ENCODE measurements at places on chromosomes 2 and 18.

GRCh38 chr2:74835831-74836674 lies 2.1 kb downstream of the HK2 start:
- no peak for DNase-seq

DNA sequence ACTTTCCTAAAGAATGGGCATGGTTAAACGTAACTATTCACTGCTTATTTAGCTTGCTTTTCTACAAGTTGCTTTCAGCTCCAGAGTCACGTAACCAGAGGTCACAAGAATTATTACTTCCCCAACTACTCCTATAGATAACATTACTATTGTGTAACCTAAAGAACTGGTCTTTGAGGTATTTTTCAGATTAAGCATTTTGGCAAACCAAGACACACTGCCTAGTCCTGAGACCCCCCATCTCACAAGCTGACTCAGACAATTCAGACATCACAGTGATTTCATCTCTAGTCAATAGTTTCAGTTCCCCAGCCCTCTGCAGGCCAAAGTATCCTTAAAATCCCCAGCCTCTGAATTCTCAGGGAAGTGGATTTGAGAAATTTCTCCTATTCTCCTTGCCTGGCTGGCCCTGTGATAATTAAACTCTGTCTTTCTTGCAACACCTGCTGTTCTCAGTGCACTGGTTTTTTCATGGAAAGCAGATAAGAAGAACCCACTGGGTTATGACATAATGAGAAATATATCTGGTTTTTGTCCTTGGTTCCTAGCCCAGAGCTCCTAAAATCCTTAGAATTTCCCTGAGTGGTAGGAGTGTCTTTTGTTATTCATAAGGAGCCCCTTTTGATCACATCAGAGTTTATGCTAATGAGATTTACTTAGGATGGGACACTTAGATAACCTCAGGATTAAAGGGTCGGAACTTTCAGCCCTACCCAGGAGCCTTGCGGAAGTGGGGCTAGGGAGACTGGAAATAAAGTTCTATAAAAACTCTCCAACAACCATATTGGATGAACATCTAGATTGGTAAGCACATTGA lies 1310.8 kb upstream of the CHAC2 start:
- no peak for DNase-seq

- DNase-seq, result no peak
Measured at GRCh38 chr2:100703739-100704138, 116.2 kb upstream of the NPAS2 start.

DNA sequence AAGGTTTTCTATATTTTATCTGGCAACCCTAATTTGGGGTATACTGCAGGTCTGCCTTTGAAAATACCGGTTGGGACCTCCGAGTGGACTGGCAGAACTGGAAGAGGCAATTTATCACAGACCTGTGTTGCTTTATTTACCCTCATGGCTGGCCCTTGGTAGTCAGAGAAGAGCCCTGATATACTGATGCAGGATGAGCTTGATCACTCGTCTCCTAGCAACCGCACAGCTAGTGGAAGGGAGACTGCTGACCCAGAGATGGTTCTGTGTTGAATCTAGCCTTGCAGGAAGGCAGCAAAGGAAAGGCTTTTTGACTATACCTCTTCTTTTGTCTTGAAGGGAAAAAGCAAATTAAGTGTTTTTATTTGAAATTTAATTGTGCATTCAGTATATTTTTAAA lies 154.7 kb downstream of the EML6 start:
- no peak for DNase-seq

- no peak for DNase-seq
Measured at GRCh38 chr2:221203125-221203524, 369.0 kb downstream of the EPHA4 start.

DNA sequence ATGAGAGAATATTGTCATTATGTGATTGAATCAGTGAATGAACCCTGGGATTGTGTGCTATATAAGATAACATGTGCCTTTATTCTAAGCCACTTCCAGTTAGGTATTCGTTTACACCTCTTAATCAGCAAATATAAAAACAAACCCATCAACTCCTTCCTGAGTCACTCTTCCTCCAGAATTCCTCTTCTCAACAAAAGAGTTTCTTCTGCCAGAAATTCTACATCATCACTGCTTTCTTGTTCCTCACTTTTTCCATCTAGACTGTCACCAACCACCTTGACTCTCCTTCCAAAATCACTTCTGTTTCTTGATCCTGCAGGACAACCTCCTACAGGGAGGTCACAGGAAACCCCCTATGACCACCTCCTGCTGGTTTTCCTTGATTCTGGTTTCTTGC lies 261.4 kb downstream of the CYP26B1 start:
- DNase-seq, result no peak

DNA sequence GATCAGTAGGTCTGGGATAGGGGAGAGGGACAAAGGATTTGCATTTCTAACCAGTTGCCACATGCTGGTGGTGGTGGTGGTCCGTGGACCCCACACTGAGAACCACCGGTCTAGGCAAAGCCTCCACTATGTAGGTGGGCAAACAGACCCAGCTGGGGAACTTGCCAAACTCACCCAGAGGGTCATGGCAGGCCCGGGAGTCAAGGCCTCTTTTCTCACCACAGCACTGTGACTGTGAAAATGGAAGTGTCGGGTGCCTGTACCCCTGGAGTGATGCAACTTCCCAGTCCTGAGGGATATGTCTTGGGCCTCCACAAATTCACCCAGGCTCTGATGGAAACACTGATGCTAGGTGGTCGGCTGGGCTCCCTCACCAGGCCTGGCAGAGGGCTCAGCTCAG lies 101.2 kb upstream of the SMAD2 start:
- no peak for DNase-seq

DNA sequence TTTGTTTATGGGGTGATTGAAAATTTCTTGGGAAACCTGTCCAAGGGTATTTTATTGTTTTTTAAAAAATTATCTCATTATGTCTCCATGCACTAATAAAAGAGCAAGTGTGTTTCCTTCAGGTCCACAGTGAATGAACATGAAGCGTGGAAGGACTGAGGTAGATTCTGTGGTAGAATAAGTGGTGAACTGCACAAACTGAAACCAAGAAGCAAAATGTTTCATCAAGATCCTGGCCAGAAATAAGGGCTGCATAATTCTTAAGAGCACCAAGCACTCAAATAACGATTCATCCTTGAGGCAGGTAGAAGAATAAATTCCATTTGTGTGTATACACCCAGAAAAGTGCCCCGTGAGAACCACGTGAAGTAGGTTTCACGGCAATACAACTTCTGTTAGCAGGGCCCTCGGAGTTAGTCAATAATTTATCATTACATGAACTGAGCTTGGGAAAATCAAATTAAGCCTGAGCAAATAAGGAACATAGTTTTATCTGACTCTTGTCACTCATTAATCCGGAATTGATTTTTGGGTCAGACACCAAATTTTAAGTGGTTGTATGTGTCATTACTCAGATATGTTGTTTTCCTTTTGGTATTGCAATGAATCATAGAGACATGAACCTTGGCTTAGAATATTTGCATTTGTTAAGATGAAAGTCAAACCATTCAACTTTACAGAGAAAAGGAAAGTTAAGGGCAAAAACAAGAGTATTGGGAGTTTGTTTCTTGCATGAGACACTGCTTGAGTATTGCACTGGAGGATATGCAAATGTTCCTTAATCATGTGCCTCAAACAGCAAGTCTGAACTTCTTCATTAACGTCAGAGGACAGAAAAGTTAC lies 472.6 kb upstream of the NETO1 start:
- DNase-seq, result no peak

- no peak for DNase-seq
Measured at GRCh38 chr2:69272803-69273471, 114.1 kb downstream of the GFPT1 start.

DNA sequence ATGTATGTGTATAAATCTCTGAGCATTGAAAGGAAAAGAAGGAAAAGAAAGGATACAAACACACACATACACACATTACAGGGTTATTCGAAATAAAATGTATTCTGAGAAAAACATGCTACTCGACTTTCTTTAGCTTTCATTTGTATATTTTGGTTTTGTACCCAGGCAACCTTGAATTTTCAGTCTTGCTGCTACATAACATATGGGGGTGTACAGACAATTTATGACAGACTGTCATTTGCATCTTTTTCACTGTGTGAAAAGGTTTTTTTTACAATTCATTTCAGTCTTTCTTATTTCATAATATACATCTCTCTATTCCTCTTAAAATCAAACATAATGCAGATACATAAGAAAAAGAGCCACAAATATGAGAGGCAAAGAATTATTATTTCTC lies 1238.4 kb upstream of the NXPH2 start:
- no peak for DNase-seq

- DNase-seq, result no peak
Measured at GRCh38 chr2:41483226-41483625, 564.6 kb upstream of the PKDCC start.

DNA sequence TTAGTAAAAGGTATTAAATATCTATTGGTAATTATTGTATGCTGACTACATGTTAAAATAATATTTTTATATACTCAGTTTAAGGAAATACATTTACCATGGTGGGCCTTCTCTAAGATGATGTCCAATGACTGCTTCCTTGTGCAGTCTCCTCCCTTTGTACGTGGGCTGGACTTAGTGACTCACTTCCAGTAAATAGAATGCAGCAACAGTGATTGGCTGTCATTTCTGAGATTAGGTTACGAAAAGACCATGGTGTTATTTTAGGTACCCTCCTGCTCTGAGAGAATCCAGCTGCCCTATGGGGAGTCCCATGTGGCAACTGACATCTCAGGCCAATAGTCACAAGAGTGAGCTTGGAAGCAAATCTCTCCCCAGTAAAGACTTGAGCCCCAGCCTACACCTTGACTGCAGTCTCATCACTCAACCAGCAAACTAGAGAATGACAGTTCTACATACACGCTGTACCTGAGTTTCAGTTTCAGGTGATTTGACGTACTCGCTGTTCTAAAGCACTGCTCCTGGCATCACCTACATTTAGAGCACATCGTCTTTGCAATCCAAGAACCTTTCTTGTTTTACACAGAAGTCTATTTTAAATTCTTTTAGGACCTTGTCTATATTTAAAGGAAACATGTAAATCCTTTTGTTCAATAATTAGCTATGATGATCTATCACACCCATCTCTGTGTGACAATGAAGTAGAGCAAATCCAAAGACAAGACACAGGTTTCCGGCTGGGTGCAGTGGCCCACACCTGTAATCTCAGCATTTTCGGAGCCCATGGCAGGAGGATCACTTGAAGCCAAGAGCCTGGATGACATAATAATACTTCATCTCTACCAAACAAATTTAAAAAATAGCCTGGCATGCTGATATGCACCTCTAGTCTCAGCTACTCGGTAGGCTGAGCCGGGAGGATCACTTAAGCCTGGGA lies 87.2 kb downstream of the COBLL1 start:
- DNase-seq, result no peak

DNA sequence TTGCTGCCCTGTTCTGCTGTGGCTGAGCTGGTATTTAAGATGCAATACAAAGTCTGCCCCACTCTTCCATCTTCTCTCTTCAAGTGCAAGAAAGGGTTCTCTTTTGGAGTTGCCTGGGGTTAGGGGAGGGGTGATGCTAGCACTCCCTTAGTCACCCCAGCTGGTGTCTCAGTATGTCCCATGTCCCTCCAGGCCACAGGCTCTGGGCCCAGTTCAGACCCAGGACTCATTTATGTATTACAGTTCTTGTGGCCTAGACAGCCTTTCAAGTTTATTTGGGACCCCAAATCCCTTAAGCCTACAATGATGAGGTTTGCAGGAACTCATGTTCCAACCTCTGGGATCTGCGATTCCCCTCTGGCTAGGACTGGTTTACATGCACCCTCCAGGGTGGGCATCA lies 47.2 kb upstream of the CCDC141 start:
- DNase-seq, result no peak

- no peak for DNase-seq
Measured at GRCh38 chr2:60872510-60872928, 8.9 kb upstream of the REL start.

GRCh38 chr2:128593879-128594650 lies 275.4 kb upstream of the HS6ST1 start:
- no peak for DNase-seq

DNA sequence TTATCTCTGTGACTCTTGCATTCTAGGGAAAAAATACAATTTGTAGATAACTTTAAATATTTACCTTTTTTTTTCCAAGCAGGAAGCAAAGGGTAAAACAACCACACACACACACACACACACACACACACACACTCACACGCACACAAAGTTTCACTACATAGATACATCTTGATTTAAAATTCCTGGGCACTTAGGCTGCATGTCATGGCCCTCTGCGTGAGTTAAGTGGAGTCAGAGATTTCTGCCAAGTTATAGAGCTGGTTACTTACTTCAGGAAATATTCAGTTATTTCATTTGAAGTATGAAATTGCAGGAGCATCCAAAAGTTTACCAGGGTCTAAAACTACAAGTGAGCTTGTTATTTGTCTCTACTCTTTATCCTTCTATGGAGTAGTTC lies 612.0 kb downstream of the IRS1 start:
- no peak for DNase-seq

- no peak for DNase-seq
Measured at GRCh38 chr18:70578480-70578879, 289.6 kb downstream of the SOCS6 start.

DNA sequence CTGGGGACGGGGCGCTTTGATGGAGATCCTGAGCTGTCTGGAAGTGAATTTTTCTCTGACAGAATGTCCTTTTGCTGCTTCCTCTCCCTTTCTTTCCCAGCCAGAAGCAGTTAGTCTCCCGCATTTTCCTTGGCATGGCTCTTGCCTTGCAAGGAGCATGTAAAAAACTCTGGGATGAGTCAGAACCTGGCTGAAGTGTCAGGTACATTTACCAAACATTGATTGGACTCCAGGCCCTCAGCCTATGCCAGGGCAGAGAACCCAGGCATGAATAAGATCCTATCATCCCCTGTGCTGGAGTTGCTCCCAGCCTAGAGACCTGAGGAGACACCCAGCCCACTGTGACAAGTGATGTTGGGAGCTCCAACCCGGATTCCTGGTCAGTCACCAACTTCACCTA lies 21.6 kb downstream of the STON1 start:
- no peak for DNase-seq

DNA sequence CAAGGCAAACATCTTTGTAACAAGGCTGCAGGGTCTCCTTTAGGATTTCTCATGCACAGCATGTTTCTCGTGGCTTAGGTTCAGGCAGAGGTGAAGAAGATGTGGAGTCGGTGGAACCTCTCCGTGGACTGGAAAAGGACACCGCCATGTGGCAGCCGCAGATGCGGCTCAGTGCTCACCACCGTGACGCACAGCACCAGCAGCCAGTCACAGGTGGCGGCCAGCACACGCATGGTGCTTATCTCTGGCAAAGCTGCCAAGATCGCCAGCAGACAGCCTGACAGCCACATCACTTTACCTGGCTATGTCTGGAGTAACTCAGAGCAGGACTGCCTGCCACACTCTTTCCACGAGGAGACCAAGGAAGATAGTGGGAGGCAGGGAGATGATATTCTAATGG lies 86.6 kb downstream of the PTH2R start:
- DNase-seq, result no peak

All from T-helper 2 cell (primary cell).